Stomach (tissue), 19 donors: ENCODE measurements at places on chromosomes 16 and 17. TPM values are rescaled to one million over a fixed set of nuclear protein-coding genes. Genes with fewer than 3 reads are reported as not detected.
A peak's percentile ranks its signal among the peaks of the same experiment; 100 is the strongest.

The RNF222 gene
- polyA plus RNA-seq = not detected

The CFAP97D1 gene
- not detected for polyA plus RNA-seq

The ARL17B gene
- 6.3 TPM for polyA plus RNA-seq

The DRC3 gene
- 6.4 TPM for polyA plus RNA-seq

The HOXB1 gene
- not detected for polyA plus RNA-seq

The PRSS27 gene
- 74.4 TPM for polyA plus RNA-seq

The PARD6A gene
- polyA plus RNA-seq = 7.0 TPM

The KAT7 gene
- 9.0 TPM for polyA plus RNA-seq

The PIPOX gene
- 0.31 TPM for polyA plus RNA-seq

The HCFC1R1 gene
- polyA plus RNA-seq = 128 TPM

The CTF1 gene
- polyA plus RNA-seq = 2.9 TPM

The CLEC10A gene
- 6.6 TPM for polyA plus RNA-seq

The TEKT1 gene
- not detected for polyA plus RNA-seq

The CRISPLD2 gene
- polyA plus RNA-seq = 20.2 TPM

The AIPL1 gene
- polyA plus RNA-seq = not detected

The GUCY2D gene
- 0.25 TPM for polyA plus RNA-seq

The CCL16 gene
- not detected for polyA plus RNA-seq

The ITGAL gene
- polyA plus RNA-seq = 1.2 TPM

The TPSG1 gene
- 0.10 TPM for polyA plus RNA-seq

The NOG gene
- polyA plus RNA-seq = 0.31 TPM

- DNase-seq = no peak
Observed at GRCh38 chr16:68059804-68060203, 25.4 kb upstream of the NFATC3 start.

DNA sequence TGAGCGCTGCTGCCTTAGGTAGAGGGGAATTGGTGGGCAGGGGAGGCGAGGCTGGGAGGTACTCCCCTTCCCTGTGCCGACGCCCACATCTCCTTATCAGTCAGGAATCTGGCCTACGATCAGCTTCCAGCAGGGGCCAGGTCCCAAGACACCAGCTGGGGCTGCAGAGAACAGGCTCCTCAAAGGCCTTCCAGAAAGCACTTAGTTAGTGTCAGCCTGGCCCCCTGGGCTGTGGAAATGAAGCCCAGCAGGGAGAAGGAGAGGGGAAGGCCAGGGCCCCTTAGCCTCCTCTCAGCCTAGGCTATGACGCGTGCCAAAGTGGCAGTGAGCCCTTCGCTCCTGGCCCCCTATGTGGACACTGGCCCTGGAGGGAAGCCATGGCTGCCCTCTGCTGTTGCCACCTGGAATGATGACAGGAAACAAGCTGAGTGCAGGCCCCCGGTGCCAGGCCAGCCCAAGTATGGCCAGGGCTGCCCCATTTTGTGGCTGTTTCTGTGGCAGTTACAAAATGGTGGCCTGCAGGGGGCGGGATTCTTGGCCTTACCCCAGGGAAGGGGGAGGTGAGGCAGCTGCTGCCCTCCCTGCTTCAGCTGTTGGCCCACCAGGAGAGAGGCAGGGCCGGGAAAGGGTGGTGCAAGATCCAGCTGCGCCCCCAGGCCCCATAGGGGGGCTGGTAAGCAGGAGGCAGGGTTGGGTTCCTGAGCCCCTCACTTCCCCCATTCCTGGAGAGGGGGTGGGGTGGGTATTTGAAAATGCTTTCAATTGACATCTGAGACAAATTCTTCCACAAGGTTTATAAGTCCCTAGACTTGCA, 11.3 kb downstream of the TBX4 start:
- DNase-seq = no peak

- no peak for DNase-seq
Observed at GRCh38 chr16:79982361-79982760, 381.8 kb upstream of the MAF start.

DNA sequence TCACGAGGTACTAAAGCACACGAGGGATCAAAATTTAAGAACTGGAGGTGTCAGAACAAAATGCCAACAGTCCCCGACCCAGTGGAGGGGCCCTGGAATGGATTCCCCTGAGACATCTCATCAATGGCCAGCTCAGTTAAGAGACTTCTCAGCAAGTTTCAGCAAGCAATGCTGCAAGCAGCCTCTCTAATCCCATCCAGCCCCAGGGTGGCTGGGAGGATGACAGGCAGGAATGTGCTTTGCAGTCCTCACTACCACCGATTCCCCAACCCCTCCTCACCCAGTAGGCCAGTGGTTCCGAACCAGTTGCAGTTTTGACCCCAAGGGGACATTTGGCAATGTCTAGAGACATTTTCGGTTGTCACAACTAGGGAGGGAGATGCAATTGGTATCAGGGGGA, 8.7 kb downstream of the GPRC5B start:
- no peak for DNase-seq

- no peak for DNase-seq
Observed at GRCh38 chr16:57892041-57892440, 78.9 kb downstream of the CNGB1 start.

DNA sequence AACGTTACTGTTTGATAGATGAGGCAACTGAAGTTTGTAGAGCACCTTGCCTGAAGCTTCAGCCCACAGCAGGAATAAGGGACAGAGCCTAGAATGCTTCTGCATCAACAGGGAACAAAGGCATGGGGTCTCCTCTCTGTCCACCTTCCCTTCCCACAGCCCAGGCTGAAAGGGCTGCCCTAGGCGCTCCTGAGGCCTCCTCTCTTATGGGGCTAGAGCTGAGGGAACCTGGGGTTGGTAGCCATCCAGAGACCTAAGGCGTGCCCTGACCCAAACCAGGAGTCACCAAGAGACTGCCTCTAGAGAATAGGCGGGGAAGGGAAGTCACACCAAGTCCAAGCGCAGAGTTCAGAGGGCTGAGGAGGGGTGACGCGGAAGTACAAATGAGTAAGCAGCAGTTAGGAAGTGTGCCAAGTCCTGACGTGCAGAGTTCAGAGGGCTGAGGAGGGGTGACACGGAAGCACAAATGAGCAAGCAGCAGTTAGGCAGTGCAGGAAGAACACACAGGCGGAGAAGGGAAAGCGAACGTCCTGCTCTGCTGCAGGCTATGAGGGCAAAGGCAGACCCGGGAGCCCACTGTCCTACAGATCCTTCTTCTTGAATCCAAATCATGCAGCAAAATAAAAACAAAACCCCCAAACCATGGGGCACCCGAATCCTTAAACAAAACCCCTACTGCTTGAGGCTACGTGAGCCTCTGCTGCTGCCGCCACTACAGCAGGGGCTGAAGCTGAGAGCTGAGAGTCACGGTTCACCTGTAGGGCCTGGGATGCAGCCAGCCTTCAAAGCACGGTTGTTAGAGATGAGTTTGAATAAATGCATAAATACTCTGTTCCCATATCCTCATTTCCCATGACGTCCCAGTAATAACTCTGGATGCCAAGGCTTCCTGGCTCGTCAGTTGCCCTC, 2.7 kb upstream of the SPG7 start:
- DNase-seq = peak; percentile 97

DNA sequence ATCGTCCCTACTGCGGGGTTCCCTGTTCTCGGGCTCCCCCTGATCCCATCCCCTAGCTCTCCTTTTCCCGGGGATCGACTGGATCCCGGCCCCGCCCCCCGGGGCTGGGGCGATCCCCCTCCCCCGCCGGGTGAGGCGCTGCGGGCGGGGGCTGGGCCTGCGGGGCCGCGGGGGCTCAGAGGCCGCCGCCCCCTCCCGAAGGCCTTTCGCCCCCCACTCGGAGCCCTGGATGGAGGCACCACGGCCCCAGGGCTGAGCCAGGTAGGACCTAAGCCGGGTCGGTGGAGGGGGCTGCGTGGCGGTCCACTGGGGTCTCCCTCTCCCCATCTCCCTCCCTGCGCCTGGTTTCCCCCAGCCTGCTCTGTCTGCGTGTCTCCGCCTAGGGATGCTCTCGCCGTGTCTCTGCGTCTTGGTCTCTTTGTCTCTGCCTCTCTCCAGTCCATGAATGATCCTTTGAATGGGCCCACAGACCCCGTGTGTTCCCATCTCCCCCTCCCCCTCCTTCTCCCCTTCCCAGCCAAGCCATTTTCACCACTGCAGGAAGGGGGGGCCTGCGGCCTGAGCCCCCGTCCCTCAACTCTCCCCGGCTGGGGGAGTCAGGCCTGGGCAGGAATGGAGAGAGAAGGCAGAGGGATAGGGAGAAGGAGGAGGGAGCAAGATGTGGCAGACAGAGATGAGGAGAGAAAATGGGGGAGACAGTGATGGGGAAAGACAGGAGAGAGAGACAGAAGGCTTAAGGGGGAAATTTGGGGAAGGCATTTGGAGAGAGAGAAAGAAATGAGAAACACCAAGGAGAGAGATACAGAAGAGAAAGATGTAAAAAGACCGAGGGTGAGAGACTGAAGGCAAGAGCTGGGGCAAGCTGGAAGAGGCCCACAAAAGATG, 1.7 kb upstream of the TMEM256 start:
- peak; percentile 60 for DNase-seq

- DNase-seq = no peak
Observed at GRCh38 chr17:39318636-39319035, 82.8 kb downstream of the FBXL20 start.

DNA sequence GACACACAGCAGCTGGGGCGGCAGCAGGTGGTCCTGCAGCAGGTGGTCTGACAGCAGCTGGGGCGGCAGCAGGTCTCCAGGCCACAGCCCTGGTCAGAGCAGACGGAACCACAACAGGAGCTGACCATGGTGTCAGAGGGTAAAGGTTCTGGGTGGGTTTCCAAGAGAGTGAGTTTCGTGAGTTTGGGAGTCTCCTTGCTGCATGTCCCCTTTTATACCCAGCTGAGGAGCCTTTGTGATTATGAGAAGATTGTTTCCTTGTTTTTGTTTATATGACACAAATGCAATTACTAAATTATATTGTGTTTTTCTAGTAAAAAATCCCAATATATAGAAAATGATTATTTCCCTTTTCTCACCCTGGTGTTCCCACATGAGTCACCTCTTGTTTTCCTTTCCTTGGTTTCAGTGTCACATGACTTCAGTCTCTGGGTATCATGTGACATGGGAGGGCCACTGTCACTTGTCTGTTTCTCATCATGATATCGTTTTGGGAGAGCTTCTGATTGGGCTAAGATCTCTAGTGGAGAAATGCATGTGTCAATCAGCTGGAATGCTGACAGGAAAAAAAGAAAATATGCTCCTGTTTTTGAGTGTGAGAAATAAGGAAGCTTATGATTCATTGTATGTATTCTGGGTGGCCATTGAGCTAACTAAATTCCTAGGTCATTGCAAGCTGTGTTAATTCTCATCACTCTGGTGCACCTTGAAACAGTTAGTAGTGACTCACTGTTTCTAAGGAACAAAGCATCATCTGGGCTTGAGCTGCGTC, at the start of gene KRTAP4-6:
Gene KRTAP4-6, minus strand, starts transcription at position 185 of the 772 bp plus-strand sequence. Its CDS starts 57 bp downstream, at position 128.
- DNase-seq = no peak

GRCh38 chr17:73071066-73071999, 21.2 kb downstream of the SLC39A11 start:
- no peak for DNase-seq

- no peak for DNase-seq
Observed at GRCh38 chr16:53121043-53121620, 66.3 kb downstream of the CHD9 start.

DNA sequence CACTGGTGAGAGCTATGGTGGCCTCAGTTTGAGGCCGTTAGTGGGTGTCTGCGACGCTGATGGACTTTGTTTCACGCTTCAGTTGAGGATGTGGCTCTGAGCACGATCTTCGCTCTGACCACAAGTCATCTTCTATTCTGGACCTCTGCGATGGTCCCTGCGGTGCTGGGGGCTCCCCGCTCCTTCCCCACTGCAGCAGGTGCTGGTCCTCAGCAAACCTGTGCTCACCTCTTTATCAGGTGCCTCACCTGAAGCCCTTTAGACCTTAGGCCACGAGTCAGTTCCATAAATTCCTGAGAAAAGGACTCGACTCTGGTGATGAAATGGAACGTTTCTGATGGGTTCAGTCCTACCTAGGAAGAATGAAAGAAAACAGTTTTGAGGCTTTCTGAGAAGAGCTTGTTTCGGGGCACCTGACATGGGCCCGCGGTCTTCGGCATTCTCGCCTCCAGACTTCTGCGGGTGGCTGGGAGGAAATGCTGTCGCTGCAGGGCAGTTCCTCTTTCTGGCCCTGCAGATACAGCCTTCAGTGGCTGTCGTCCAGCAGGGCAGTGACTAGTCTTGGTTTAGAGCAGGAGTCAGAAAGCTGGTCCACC, 4.7 kb downstream of the KCTD5 start:
- peak; percentile 45 for DNase-seq

- DNase-seq = peak; percentile 25
Observed at GRCh38 chr16:87017371-87018012, 299.7 kb downstream of the C16orf95 start.

DNA sequence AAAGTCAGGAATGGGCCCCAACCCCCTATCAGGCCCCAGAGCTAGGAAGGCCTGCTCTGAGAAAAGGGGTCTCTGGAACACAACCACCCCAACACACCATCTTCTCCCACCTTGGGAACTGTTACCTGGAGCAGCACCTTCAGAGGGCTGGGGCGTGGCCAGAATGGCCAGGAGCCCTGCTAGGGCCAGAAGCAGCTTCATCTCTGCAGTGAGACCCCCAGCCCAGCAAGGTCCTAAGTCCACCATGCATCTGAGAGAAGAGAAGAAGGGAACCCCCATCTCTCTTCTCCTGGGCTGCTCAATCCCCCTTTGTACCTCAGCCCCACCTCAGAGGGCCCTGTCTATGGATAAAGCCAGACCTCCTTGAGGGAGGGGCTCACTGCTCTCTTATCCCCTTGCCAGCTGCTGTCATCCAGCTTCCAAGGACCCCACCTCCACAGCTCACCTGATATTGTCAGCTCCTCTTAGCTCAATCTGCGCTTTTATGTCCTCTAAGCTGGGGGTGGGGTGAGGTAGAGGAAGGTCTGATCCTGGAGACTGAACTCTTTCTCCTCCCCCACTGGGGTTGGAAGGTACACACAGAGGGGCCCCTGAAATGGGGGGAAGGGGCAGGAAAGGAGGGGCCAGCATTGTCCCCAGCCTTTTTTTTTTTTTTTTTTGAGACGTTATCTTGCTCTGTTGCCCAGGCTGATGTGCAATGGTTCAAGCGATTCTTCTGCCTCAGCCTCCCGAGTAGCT, at the start of gene MPO:
Gene MPO, minus strand, starts transcription at position 456 of the 738 bp plus-strand sequence. Its CDS starts 177 bp downstream, at position 279.
- no peak for DNase-seq

- DNase-seq = no peak
Observed at GRCh38 chr17:76079535-76079955, 563 bp downstream of the ZACN start.

DNA sequence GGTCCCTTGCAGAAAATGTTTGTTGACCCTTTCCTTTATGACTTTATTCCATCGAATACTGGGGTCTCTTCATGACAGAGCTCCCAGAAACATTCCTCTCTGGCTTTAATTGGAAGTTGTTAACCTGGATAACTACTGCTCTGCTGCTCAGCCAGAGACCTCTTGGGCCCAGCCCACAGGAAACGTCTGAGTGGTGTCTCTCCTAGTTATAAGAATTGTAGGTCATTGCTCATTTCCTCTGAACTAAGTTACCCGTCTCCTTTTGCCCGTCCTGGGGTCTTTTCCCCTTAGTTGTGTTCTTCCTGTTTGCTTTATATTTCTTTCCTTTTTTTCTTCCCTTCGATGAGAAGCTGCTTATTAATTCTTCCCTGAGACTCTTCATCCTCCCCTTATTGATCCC, 9.0 kb downstream of the MAP2K6 start:
- DNase-seq = no peak

GRCh38 chr17:44558334-44558709, 1.0 kb downstream of the FZD2 start:
- peak; percentile 34 for DNase-seq
